ENCODE measurements at places on chromosomes 1 and 21.
A peak's percentile ranks its signal among the peaks of the same experiment; 100 is the strongest.

DNA sequence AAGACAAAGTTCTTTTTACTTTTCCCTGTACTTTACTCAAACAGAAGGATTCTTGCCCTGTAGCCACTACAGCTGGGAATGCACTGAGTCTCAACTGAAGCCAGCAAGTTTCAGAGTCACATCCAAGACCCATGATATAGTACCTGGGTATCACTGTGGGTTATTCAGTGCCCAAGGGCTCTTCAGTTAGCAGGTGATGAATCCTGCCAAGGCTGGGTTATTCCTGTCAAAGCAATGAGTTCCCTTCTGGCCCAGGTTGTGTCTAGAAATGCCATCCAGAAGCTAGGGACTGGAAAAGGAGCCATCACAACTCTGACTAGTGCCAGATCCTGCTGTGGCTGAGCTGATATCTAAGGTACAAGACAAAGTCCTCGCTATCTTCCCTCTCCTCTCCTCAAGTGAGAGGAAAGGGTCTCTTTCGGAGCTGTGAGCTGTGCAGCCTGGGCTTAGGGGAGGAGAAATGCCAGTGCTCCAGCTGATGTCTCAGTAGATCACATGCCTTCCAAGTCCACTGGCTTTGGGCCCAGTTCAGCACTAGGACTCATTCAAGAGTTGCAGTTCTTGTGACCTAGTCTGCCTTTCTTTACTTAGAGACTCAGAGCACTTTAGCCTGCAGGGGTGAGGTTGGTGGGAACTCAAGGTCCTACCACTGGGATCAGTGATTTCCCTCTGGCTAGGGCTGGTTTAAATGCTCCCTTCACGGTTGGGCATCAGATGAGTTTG is 369.4 kb downstream of the TBX15 start:
- no peak for DNase-seq

DNA sequence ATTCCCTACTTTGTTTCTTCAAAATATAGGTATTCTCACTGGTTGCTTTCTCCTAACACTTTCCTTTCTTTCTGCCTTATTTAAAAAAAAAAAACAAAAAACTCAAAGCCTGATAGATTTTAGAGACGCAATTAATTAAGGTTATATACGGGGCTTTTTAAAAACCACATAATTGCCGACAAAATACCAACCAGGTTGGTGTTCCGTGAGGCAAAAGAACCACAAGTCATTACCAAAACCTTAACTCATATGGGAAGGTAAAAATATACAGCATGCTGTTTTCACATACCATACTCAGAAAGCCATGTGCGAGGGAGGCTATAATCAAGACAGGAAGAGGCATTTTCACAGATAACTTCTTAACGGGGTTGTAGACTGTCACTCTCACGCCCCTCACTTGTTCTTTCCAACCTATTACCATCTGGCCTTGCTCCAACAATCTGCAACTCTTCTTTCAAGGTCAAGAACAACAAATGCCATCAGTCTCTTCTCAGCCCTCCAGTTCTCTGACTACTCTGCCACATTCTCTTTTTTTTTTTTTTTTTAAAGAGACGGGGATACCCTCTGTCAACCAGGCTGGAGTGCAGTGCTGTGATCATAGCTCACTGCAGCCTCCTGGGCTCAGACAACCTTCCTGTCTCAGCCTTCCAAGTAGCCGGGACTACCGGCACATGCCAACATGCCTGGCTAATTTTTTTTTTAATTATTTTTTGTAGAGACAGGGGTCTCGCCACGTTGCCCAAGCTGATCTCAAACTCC is 102.6 kb downstream of the APP start:
- no peak for DNase-seq

DNA sequence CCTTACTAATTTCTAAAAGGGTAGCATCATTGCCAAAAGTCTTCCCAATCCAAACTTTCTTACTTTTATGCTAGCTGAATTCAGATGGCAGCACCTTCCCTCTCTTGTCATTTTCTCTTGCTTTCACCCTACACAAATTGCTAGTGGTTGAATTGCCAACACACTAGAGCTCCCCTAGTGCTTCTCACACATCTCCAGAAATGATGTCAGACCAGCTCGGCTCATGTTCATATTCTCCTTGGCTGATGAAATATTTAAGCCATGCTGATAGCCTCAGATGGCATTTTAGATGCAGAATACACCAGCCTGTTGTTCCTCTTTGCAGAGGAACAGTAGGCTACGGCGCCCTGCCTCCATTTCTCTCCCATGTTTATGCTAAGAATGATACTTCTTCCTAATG is 256.9 kb downstream of the PTBP2 start:
- no peak for DNase-seq

GRCh38 chr1:31413405-31414001 is 490 bp downstream of the SERINC2 start:
- no peak for DNase-seq

- no peak for DNase-seq
Measured at GRCh38 chr1:164780863-164781262, 221.9 kb downstream of the PBX1 start.

- DNase-seq, result no peak
Measured at GRCh38 chr1:33372677-33373076, 51.8 kb upstream of the A3GALT2 start.

- no peak for DNase-seq
Measured at GRCh38 chr1:200107004-200107470, 79.5 kb downstream of the NR5A2 start.

DNA sequence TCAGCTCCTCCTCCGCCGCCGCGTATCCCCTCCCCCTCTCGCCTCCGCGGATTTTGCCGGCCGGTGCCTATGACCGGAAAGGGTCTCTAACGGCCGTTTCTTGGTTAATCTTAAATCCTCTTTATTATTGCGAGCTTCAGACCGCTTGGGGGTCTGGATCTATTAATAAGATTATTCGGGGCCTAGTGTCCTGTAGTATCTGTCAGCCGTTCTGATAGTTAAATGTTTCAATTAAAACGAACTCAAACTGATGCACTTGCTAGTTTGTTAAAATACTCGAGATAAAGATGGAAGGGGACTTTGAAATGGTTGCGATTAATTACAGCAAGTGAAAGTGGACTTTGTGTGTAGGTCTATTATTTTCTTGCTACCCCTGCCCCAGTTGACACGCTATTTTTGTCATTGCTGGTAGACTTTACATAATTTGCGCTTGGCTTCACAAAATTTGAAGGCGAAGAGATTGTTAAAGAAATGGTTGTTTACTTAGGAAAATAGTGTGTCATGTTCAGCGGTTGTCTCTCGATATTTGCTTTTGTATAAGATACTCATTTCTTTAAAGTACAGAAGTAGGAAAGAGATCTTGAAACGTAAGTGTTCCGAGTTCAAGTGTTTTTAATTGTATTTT is 779 bp downstream of the SON start:
- DNase-seq, result no peak

- no peak for DNase-seq
Measured at GRCh38 chr1:214155987-214156625, 124.9 kb upstream of the SMYD2 start.

- no peak for DNase-seq
Measured at GRCh38 chr21:17270229-17270628, 242.6 kb upstream of the CXADR start.

- peak; percentile 48 for DNase-seq
Measured at GRCh38 chr1:1678581-1679380, 13.8 kb downstream of the SLC35E2B start.

- no peak for DNase-seq
Measured at GRCh38 chr1:185152187-185152767, 4.5 kb downstream of the TRMT1L start.

- DNase-seq, result no peak
Measured at GRCh38 chr1:201191653-201192260, 1.1 kb downstream of the IGFN1 start.

GRCh38 chr1:167629681-167630567 is at the start of gene RCSD1:
TSS of gene RCSD1 (plus strand) at chr1:167630232. CDS start at chr1:167630424, 192 bp downstream.
- DNase-seq, result peak; percentile 67

- DNase-seq, result no peak
Measured at GRCh38 chr1:243716906-243717305, 133.1 kb downstream of the AKT3 start.

GRCh38 chr1:233844692-233845091 is 59.8 kb upstream of the SLC35F3 start:
- DNase-seq, result no peak

- DNase-seq, result no peak
Measured at GRCh38 chr1:9732123-9732971, 80.8 kb downstream of the PIK3CD start.

- no peak for DNase-seq
Measured at GRCh38 chr21:42652527-42653230, 742 bp upstream of the PDE9A start.

DNA sequence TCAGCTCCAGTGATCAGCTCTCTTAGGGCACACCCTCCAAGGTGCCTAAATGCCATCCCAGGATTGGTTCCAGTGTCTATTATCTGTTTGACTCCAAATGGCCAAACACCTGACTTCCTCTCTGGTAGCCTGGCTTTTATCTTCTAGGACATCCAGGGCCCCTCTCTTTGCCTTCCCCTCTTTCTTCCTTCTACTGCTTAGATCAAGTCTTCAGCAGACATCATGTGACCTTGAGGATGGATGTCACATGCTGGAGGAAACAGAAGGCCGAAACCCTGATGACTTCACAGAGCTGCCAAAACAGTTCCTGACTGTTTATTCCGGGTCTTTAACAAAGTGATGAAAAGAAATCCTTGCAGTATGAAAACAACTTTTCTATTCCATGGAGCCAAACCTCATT is 24.4 kb upstream of the WDR26 start:
- no peak for DNase-seq

- no peak for DNase-seq
Measured at GRCh38 chr1:54118704-54119103, 34.1 kb downstream of the CDCP2 start.

DNA sequence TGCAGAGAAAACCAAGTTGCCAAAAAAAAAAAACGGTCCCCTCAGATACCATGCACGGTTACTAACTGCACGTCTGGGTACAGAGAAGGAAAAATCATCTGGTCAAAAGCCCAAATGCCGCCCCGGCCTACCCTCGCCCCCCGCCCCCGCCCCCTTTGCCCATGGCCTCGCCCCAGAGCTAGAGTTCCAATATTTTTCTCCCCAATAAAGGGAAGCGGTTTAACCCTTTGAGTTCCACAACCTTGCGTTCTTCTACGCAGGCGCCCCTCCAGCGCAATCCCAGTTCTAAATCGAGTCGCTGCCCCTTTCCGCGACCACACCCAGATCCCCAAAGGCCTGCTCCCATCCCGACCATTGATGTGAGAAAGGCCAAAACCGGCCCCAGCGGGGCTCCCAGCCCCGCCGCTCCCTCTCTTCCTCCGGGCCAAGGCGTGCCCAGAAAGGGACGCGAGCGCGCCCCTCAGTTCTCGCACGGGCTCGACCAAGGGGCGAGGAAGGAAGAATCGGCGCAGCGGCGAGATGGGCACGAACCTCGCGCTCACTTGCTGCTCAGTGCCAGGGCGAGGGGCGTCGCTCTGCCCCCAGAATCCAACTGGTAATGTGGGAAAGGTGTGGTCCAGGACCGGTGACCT is 797 bp downstream of the WDR47 start:
- peak; percentile 33 for DNase-seq

- no peak for DNase-seq
Measured at GRCh38 chr1:58745117-58745516, 38.7 kb downstream of the JUN start.

- DNase-seq, result no peak
Measured at GRCh38 chr1:54931275-54931840, 44.4 kb upstream of the DHCR24 start.

DNA sequence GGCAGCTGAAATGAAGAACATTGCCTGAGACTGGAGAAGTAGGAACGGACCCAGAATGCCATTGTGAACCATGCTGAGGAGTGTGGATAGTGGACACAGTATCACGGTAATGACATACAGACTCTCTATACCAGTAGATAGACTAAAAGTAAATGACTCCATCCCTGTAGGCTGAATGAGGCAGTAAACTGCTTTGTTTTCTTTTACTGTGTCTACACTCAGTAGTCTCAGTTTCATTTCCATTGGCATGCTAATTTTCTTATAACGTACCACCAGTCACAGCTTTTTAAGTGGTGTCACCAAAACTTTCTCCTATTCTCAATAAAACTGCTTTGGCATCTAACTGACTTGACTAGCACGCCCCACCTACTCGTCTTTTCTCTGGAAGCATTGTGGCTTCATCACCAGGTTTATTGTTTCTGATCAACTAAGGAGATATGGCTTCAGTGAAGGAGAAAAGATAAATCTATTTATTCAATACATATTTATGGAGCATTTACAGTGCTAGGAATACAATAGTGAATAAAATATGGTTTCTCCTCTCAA is 8.4 kb upstream of the ZNF697 start:
- DNase-seq, result no peak

DNA sequence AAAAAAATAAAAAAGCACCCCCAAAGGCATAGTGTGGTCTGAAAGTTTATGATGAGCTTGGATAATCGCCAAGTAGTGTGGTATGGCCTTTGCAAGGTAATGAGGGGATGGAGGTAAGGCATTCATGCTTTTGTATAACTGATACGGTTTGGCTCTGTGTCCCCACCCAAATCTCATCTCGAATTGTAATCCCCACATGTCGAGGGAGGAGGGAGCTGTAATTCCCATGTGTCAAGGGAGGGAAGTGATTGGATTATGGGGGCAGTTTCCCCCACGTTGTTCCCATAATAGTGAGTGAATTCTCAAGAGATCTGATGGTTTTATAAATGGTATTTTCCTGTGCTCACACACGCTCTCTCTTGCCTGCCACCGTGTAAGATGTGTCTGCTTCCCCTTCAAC is 215.5 kb downstream of the NFIA start:
- no peak for DNase-seq

- DNase-seq, result no peak
Measured at GRCh38 chr1:85087659-85088407, 39.5 kb upstream of the MCOLN3 start.

DNA sequence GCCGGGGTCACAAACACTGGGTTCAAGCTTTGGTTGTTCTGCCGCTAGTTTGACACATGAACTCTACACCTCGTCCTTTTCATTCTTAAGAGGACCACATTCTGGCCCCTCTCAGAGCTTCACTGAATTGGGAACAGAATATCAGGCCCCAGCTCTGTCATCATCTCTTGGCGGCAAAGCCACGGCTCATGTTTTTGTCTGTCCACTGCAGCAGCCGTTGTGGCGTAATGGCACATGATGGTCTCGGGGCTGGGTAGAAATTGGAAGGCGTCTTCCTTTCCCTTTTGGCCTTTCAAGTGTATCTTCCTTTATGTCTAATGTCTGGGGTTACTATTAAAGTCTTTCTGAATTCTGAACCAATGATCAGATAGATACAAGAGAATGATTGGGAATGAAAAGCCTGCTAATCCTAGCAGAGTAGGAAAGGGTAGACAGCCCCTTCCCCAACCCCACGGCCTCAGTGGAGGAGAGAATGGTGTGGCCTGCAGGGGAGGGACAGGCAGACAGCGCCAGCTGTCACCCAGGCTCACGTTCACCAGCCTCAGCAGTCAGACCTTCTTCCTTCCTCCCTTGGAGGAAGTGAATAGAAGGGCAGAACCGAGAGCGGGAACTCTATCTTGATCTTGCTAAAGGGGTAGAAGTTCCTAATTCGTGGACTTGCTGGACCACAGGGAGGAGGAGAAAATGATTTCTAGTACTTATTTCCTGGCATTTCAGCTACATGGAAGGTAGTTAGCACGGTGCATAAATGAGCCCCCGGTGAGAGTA is 498.1 kb downstream of the KIF26B start:
- no peak for DNase-seq
